ENCODE measurements at places on chromosomes 4 and X.

- no peak for DNase-seq
Measured at GRCh38 chr4:78757574-78757973, 18.6 kb upstream of the BMP2K start.

DNA sequence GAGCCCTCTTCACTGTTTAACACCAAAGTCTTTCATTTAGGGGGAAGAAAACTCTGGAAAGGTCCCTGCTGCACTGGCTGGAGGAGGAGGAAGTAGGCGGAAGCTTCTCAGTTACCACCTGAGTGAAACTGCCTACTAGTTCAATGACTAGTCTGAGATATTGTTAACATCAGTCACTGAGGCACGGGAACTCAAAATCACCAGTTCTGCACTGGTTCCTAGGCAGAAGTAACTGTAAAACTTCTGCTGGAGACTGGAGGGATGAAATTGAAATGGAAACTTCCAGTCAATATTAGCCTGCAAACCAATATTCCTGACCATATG is 178.3 kb downstream of the SNCA start:
- DNase-seq, result no peak

- DNase-seq, result no peak
Measured at GRCh38 chr4:46937493-46937892, 28.4 kb upstream of the COX7B2 start.

- DNase-seq, result no peak
Measured at GRCh38 chr4:10690185-10690907, 5.8 kb upstream of the CLNK start.

- DNase-seq, result no peak
Measured at GRCh38 chr4:137707102-137707620, 174.9 kb upstream of the PCDH18 start.

GRCh38 chr4:88002786-88003185 is 4.6 kb upstream of the PKD2 start:
- no peak for DNase-seq

- no peak for DNase-seq
Measured at GRCh38 chr4:121668368-121669162, 28.2 kb downstream of the ANXA5 start.

DNA sequence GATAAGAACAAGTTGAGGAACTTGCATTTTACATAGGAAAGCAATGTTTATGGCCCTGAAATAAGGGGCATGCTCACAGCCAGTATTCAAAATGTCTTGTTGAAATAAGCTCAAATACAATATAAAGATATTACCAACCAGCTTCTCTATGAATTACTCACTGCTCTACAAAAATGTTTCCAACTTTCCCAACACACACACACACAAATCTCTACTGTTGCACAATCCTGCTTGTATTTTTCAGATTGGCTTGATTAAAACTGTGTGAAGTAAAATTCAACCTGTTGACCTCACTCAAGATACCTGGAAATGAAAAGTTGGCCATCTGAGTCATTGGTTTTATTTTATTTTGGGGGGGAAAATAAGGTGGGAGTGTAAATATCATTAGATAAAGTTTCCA is 128.6 kb downstream of the CHIC2 start:
- DNase-seq, result no peak

GRCh38 chr4:16916031-16916430 is 17.6 kb upstream of the LDB2 start:
- DNase-seq, result no peak

- no peak for DNase-seq
Measured at GRCh38 chr4:24042094-24042493, 152.2 kb upstream of the PPARGC1A start.

- no peak for DNase-seq
Measured at GRCh38 chrX:103919270-103919637, 43.2 kb upstream of the TMSB15B start.

DNA sequence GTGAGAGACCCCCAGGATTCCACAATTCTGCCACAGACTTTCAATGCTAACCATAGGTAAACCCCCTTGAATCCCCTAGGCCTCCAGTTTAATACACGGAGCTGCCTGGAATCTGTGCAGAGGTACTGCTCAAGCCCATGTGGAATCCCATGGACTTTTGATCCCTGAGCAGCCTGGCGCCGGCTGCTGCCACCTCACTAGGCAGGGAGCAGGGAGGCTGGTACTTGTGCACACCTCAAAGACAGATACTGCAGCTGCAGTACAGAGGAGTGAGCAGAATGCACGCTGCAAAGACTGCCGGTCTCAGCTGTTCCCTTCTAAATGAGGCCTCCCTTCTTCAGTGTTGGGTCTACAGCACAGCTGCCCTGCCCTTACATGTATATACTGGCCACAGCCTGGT is 79.4 kb downstream of the RPS6KA6 start:
- peak; percentile 58 for DNase-seq

DNA sequence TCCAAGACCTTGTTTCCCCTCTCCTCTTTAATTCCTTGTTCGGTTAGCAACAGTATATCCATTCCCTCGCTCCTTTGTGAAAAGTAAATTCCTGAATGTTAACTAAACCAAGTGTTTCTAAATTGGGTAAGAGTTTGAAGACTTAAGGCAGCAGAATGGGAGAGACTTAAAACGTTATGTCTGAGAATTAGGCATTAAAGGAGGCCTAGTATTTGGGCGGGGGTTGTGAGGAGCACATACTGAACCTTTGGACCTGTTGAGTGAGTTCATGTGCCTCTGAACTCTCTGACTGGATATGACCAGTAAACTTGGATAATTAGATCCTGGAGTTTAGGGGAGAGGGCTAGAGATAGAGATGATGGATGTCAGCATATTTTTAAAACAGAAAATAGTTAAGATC is 1.2 kb downstream of the MSMO1 start:
- DNase-seq, result no peak

DNA sequence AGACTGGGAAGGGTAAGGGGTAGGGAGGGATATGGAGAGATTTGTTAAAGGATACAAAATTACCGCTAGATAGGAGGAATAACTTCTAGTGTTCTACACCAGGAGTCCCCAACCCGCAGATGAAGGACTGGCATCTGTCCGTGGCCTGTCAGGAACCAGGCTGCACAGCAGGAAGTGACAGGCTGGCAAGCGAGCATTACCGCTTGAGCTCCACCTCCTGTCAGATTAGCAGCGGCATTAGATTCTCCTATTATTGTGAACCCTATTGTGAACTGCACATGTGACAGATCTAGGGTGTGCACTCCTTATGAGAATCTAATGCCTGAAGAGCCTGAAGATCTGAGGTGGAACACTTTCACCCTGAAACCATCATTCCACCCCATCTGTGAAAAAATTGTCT is 27.9 kb upstream of the BBS7 start:
- no peak for DNase-seq

GRCh38 chr4:170853422-170854021 is 763.8 kb upstream of the AADAT start:
- no peak for DNase-seq

- DNase-seq, result no peak
Measured at GRCh38 chr4:8745005-8745790, 126.4 kb downstream of the HMX1 start.

DNA sequence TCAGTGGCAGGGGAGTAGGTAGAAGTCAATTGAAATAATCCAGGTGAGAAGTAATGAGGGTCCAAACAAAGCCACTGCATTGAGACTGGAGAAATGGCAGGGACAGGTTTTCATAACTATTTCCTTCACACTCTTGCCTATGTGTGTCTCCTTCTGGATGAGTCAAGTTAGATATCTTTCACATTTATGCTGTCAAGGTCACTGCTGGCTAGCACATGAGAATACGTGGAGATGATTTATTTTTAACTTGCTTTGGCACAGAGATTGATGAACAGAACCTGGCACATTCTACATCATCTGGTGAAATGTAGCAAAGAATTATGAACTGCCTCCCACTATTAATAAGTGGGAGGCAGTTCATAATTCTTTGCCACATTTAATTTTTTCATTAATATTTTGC is 66.7 kb upstream of the BOD1L1 start:
- no peak for DNase-seq

- DNase-seq, result no peak
Measured at GRCh38 chr4:142095886-142096605, 459.7 kb downstream of the IL15 start.

DNA sequence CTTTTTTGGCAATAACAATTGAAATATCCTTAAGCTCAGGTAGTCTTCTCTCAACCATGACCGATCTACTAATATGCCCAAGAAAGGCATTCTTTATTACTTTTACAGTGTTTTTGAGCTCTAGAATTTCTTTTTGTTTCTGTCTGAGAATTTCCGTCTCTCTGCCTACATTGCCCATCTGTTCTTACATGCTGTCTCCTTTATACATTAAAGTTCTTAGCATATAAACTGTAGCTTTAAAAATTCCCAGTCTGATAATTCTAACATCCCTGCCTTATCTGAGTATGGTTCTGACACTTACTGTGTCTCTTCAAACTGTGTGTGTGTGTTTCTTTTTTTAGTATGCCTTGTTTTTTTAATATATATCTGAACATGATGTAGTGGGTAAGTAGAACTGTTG is 658.1 kb downstream of the GRID2 start:
- DNase-seq, result no peak

- DNase-seq, result no peak
Measured at GRCh38 chr4:89674876-89675459, 162.0 kb downstream of the SNCA start.

- no peak for DNase-seq
Measured at GRCh38 chrX:155888139-155888538, 7.0 kb downstream of the VAMP7 start.

DNA sequence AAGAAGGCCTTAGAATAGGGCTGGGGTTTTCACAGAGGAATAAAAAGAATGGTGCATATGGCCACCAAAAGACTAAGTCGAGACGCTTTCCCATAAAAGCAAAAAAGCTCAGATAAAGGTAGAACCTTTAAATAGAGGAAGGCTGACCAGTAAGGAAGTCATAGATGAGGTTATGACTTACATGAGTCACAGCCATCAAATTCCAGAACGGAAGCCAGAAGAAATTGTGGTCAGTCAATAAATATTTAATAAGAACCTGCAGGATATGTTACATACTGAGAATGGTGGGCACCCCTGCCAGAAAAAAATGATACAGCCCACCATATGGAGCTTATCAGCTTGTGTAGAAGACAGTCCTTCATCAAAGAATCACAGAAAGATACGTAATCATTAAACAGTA is 120.1 kb downstream of the MANBA start:
- DNase-seq, result no peak

DNA sequence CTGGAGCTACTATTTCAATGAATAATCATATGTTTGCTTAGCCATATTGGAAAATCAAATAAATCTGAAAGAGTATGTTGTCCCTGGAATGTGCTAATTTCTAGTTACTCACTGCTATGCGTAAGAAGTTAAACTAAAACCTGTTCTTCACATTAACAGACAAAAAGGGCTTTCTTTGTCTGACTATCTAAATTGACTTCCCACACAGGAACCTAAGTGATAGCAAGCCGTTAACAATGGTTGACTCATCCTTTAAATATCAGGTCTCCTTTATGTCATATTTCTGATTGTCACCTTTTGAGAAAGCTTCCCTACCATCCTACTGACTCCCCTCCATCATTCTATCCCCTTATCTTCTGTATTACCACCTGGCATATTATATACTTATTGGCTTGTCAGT is 81.4 kb downstream of the AMELX start:
- no peak for DNase-seq

DNA sequence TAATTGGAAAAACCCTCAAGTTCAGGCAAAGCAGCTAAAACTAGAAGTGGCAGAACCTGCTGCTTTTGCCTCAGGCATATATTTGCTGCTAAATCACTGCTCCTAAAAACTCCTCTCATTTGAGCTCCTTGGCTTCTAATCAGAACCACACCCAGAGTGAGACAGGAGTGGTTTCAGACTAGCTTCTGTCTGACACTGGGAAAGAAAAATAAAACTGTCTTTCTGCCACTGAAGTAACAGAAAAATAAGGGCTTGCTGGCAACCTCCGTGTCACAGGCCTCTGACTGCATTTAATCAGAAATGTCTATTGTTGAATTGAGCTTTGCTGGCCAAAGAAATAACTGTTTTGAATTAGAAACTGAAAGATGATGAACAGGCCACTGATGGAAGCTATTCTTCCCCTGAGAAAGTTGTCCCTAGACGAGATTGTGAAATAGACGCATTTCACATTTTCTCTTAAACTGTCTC is 52.1 kb upstream of the RAP2C start:
- no peak for DNase-seq

DNA sequence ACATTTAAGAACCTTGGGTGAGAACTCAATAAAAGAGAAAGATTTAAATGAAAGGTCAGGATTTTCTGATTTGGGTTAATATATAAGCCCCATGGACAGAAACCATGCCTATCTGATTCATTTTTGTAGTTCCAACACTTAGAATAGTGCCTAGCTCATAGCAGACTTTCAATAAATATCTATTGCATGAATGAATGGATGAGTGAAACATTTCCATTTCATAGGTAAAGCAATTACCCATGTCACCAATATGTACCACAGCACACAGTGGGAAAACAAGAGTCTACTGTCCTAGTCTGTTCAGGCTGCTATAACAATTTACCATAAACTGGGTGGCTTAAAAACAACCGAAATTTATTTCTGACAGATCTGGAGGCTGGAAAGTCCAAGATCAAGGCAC is 63.9 kb upstream of the PTPN13 start:
- DNase-seq, result no peak

DNA sequence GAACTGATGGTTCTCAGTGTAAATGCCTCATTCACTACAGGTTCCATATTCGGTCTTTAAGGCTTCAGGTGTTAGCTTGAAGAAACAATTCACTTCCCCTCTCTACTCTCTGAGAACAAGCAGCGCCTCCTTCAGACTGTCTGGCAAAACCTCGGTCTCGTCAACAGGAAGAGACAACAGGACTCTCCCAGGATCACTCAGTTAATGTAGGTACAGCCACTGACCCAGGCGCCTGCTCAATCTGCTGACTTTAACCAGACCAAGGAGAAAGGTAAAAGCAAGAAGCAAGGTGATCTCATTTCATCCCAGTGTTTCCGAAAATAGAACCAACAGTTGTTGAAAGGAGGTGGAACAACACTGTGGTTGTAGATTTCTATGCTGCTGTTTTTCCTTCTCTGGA is 102.2 kb downstream of the SLC2A9 start:
- no peak for DNase-seq

DNA sequence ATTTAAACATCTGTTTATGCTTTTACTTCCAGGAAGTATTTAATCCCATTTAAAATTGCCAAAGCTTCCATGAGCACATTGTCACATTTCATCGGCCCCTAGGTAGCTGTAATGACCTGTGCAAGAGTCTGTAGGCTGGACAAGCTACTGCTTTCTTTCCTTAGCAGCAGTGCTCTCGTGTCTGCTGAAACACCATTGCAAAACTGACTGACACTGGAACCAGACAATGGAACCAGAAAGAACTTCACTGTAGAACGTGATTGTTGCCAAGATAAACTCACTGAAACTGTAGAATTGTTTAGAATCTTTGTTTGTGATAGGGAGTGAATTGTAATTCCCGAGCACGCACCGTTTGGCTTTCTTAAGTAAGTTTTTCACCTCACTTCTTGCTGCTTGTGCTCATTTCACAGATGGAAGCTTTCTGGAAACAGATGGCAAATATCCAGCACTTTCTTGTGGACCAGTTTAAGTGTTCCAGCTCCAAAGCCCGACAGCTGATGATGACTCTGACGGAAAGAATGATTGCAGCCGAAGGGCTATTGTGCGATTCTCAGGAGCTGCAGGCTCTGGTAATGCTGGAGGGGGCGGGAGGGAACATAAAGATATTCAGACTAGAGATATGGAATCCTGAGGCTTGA is 36.9 kb downstream of the EVC start:
- DNase-seq, result no peak
